ENCODE measurements at places on chromosomes 1 and 21.

DNA sequence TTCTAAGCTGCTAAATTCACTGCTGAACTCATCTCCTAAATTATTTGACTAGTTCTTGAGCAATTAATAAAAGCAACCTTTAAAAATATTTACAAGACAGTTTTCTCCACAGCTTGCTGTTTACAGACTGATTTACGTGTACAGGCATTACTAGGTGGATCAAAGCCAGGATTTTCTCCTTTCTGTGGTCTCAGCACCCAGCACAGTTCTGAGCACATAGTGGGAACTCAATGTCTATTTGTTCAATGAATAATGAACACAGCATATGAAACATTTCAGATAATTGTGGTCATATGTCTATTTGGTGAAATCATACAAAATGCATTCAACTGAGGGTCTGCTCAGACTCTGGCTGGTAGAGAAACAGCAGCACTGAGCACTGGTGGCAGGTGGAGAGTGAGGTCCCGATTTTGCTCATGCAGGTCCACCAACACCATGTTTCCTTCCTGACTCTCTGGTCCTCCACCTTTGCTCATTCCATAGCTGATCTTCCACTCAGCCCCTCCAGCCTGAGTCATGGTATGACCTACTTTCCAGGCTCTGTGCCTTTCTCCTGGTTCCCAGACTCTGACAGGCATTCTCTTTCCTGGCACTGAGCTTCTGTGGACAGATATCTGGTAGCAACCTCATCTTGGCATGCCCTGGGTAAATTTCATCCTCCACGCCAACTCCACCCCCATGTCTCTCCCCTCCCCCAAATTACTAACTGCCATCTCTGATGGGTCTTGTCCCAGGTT, 311.3 kb downstream of the TGFB2 start:
- DNase-seq: no peak

GRCh38 chr1:63601061-63601460, 7.8 kb downstream of the PGM1 start:
- no peak for DNase-seq

DNA sequence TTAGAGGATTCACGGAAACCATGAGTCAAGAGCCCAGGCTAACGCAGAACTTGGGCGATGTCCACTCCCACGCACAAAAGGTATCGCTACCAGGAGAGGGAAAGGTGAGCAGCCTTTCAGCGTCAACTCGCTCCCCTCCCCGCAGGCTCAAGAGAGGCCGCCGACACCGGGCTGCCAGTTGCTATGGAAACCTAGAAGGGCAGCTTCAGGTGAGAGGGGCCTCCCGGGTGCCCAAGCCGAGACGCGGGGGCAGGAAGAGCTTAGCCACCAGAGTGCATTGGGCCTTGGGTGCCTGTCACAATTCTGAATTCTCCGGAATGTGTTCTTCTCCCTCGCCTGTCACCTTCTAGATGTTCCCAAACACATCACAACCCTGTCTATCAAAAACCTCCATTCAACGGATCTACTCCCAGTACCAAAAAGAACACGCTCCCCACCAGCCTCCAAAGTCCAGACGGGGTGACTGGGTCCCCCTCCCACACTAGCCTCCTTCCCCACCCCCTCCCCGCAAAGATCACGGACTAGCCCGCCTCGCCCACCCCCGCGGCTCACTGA, 694 bp downstream of the MEAF6 start:
- DNase-seq: peak; percentile 60

- DNase-seq: no peak
Observed at GRCh38 chr1:51853360-51853759, 25.2 kb downstream of the NRDC start.

DNA sequence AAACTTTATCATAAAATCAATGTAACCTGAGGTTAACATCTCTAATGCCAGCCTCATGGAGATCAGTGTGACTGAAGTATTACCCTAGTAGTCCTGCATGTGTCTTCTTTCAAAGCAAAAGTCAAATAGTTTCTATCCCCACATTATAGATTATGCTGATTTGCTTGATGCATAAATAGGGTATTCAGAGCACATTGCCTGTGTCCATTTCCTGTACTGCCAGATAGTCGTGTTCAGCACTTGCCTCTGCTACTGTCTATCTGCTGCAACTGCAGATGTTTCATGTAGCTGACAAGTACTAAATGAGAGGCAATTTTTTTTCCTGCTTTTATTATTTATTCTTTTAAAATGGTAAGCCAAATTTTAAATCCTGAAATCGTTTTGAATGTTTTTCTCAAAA, 348.7 kb downstream of the CHRM3 start:
- DNase-seq: no peak
